T-cell (primary cell): ENCODE measurements at places on chromosomes 7 and 10.

DNA sequence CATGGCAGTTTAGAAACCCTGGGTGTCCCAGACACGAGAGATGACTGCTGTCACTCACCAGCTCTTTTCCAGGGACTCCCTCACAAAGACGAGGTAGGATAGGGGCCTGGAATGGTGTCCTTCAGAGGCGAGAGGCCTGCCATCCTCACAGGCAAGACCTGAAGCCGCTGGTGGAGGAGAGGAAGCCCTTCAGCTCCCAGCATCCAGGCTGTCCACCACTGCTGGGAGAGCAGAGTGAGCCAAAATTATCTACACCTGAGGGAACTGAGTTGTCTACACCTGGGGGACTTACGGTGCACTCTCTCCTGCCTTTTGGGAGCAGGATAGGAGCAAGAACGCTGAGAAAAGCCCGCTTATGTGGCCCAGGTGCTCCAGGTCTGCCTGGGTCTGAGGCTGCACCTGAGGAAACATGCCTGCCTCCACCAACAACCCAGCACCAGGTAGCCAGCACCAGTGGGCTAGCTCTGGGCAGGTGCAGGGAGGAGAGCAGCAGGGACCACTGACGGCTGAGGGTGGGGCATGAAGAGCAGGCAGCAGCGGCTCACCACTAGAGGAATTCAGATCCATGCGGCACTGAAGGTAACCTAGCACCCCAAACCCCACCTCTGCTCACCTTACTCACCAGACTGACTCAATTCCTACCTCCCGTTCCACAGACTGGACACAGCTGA, 357.2 kb downstream of the SH2D4B start:
- DNase-seq, result no peak

GRCh38 chr7:24438232-24438631, 135.0 kb upstream of the PALS2 start:
- no peak for DNase-seq

DNA sequence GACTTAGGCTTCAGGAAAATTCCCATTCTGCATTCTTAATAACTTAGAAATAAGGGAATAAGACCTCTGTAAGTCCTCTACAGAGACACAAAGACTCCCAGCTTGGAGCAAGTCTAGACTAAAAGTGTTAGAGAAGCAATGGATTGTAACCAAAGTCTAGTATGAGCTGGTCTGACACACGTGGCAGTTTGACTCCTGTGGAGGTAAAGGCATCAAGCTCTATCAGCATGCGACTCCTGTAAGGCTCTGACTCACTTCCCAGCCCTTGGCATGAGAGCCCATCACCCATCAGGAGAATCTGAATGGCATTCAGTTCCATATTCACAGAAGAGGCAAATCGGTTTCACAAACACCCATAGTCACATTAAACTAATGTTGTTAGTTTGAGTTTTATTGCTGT, 4.4 kb upstream of the VSTM4 start:
- DNase-seq, result no peak

DNA sequence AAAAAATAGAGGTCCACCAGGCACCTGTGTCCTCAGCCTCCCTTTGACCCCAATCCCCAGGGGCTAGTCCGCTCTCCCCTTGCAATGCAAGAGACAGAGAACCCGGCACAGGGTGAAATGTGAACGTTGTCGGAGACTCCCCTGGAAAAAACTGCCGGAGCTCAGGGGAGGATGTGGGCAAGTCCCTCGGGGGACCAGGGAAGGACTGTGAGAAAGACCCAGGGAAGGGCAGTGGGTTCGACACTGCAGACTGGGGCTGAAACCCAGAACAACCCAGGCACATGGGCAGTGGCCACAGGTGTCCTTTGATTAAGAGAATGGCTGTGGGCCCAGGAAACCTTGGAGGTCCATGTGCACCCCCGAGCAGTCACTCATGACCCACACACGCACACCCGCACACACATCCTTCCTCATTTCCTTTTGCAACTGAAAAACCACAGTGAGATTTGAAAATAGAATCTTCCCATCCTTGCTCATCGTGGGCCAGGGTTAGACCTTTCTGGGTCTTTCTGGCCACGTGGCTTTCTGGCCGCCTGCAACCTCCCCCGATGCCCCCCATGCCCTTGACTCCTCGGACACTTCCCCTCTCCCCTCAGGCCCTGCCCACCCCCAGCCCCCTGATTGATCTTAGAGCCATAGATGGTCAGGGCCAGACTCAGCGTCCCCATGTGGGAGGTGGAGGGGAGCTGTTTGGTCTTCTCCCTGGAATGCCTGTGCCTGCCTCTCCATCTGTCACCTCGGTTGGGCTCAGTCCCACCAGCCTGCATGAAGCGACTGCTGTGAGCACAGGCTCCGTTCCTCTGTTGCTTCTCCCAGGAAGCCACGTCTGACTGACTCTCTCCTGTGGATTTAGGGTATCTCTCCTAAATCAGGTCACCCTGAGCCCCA, 7.9 kb downstream of the LAT2 start:
- DNase-seq, result no peak

GRCh38 chr10:30816159-30816819, 186.7 kb upstream of the LYZL2 start:
- DNase-seq, result no peak

DNA sequence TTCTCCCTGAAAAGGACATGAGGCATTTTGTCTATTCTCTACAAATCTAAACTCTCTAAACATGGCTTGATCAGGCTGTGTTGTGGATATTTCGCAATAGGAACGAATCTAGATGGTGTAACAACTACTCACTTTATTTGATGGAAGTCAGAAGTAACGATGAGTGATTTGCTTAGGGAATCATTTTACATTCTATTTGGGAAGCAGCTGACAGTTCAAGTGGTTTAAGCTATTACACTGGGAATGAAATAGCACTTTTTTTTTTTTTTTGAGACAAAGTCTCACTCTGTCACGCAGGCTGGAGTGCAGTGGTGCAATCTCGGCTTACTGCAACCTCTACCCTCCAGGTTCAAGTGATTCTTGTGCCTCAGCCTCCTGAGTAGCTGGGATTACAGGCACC, 44.1 kb downstream of the NPY start:
- no peak for DNase-seq

DNA sequence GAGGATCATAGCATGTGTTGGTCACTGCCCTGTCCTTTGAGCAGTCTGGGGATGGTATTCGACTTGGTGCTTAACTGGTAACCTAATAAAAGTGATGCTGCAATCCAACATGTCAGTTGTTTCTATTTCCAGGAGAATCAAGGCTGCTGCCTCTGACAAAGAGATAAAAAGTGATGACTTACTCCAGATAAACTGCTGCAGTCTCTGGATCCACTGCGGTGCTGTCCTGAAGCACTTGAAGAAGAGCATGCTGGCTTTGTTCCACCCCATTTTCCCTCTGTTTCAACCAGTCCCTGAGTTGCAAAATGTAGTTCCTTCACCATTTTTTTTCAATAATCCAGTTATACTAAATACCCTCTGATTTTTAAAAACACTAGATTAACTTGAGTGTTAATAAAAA, 403.5 kb upstream of the ANKRD30A start:
- DNase-seq, result no peak

DNA sequence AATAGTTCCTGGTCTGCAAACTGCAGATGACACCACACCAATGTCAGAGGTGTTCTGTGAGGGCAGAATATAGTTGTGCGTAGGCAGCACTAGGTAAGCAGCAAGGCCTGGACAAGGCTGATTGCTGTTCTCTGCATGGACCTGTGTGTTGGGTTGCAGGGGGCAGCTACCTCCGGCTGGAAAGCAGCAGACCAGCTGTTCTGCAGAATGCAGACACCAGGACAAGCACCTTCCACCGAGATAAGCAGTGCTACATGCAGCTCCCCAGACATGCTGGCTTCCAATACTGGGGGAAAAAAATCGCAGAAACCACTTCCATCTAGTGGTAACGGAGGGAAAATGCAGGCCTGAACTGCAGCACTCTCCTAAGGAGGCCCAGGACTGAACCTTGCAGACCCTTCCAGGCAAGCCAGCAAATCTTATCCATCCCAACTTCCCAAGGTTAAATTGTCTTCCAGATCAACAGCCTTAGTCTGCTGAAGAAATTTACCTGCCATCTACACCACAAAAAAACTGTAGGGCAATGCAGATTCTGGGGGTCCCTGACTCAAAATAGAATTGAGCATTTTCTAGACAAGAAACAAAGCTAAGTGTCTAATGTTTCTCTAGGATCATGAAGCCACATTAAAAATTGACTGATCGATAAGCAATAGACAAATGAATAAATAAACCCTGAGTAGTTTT, 50.5 kb upstream of the COBL start:
- DNase-seq, result no peak

GRCh38 chr7:55110993-55111361, 92.2 kb downstream of the EGFR start:
- DNase-seq, result no peak

- DNase-seq, result no peak
Measured at GRCh38 chr10:8321990-8322389, 267.5 kb downstream of the GATA3 start.

DNA sequence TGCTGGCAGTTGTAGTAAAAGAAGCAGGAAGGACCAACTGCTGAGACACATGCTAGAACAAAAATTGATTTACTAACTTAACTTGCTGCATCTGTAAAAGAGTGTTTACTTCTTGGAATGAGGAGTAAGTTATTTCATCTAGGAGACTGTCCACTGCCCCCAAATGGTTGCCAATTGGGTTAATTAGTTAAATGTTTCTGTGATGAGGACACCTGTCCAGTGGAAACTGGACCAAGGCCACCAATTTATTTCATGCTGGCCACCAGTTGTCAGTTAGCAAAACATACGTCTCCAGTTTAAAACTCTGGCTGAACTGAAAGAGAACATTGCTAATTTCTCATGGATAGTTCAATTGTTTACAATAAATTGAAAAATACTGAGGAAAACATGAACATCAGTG, 191.7 kb downstream of the PPP1R9A start:
- DNase-seq, result no peak

DNA sequence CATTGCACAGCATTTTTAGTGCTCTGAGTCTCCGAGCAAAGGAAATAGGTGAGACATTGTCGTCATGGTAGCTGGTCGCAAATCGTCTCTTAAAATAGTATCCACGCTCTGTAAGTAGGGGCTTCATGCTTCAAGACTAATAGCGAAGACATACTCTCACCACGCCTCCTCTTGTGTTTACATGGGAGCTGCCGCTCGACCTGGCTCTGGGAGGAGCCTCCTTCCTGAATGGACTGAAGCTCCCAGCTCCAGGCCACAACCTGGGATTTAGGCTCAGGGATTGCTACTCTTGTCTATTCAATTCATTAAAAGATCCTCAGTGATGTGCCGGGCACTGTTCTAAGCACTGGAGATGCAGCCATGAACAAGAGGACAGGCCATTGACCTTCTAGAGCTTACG, 196.1 kb upstream of the GALNT17 start:
- DNase-seq, result no peak

DNA sequence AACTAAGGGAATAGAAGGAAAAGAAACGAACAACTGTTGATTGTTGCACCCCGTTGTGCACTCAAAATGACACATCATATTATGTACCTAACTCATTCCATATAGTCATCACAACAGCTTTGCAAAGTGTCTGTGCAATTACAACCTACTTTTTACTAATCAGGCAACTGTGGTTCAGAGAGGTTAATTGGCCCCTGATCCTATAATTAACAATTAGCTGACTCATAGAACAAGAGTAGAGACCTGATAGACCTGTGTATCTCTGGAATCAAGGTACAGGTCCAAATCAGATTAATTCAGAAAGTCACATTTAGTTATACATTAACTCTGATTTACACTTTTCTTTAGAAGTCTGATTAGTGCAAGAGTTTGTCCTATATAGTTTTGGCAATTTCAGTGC, 122.5 kb upstream of the CDK13 start:
- no peak for DNase-seq

DNA sequence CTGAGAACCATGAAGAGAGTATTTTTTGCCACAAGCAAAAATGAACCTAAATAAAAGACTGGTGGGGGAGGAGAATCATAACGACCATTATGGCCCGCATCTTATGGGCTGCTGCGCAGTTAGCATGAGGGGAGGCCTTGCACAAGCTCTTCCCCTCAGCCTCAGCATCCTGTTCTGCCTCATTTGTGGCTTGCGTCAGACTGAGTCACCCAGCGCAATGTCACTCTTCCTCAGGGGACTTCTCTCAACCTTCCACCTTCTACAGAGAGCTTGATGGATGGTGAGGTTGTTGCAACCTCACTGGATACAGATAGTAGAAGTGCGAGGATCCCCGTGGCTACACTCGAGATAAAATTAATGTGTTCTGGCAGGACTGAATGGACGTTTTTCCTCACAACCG, 16.8 kb upstream of the GPR15LG start:
- peak; percentile 42 for DNase-seq

DNA sequence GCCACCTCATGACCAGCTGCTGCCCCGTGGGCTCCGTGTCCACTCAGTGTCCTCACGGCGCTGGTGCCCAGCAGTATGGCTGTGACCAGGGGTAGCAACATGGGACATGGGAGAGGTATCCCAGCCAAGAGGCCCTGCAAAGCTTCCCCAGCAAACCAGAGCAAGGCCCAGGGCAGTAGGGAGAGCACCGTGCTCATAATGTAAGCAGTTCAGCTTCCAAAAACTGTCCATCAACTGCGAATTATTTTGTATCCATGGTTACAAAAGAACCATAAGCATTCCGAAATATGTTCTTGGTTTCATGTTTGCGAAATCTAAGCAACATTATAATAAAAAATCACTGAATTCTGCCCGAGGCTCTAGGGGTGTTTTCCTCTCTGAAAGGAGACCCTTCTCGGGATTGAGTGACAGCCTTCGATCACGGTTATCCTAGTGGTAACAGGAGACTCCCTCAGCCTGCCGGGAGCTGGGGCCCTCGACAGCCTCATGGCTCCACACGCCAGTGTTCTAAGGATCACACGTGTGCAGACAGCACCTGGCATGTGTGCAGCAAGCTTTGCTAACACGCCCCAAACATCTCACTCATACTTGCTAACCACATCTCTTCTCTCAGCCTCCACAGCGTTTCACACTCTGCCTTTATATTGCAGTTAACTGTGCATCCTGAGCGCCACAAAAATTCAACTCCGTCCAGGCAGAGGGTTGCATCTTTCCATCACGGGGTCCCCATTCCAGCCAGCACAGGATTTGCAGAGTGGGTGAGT, 117.6 kb downstream of the DIP2C start:
- no peak for DNase-seq

DNA sequence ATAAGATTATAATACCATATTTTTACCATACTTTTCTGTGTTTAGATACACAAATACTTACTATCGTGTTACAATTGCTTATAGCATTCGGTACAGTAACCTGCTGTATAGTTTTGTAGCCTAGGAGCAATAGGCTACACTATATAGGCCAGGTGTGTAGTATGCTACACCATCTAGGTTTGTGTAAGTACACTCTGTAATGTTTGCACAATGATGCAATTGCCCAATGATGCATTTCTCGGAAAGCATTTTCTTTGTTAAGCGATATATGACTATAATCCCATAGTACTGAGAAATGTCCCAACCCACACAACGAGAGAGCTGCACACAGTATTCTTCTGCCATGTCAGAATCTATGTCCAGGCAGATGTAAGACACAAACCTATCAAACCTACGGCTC, 160.0 kb downstream of the NEBL start:
- no peak for DNase-seq

- no peak for DNase-seq
Measured at GRCh38 chr7:151271699-151272355, 23.3 kb upstream of the SMARCD3 start.

GRCh38 chr10:47159361-47160260, 140.4 kb upstream of the GDF10 start:
- no peak for DNase-seq

GRCh38 chr10:78188446-78188845, 154.8 kb downstream of the RPS24 start:
- no peak for DNase-seq
